ENCODE measurements at places on chromosomes 1 and 21.

DNA sequence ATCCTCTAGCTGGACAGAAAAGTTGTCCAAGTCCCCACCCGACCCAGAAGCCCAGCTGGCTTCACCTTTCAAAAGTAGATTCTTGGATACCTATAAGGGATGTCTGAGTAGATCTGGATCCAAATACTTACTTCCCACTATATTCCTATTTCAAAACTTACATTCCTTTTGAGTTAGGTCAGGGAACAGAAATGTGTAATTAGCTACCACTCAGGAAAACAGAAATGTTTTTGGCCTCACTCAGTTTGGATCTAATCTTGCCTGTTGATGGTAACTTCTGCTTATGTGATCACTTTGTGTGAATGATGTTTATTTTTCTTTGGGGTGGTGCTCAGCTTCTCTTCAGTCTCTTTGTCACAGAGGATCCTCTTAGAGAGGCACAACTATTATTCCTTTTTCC lies 814.4 kb upstream of the RGS18 start:
- DNase-seq = no peak

DNA sequence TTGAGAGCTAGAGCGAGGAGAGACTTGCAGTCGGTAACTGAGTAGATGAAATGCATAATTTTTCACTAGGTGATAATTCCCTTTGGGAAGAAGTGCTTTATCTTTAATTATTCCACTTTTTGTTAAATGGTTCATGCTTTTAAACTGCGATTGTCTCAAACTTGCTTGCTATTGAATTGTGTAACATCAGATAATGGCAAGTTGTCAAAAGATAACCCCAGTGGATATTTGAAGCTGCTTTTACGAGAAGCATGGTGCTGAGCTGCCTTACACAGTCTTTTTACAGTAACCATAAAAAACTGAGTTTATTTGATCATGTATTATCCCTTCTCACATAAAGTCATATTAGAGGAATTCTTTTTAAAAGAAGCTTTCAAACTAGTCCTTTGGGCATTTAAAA lies 30.2 kb downstream of the TMEM50B start:
- no peak for DNase-seq

DNA sequence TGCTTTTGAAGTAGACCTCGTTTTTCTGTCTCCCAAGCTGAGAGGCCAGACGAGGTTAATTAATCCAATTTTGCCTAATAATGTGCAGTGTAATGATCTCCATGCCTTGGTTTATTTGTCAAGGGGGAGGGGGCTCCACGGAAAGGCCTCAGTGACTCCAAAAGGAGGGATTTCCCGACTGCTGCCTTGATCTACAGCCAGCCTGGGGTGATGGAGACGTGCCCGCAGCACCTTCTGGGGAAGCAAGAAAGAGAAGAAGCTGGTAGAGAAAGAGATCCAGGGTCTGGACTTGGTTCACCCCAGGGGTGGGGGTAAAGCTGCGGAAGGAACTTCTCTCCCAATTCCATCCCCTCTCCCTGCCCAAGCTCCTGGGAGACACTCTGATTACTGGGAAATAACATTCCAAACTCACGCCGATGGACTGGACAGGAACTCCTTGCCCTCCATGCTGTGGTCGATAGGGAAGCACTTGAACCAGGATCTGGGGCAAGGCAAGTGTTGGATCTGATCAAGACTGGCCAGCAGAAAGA lies 44.1 kb upstream of the SIM2 start:
- DNase-seq = no peak

DNA sequence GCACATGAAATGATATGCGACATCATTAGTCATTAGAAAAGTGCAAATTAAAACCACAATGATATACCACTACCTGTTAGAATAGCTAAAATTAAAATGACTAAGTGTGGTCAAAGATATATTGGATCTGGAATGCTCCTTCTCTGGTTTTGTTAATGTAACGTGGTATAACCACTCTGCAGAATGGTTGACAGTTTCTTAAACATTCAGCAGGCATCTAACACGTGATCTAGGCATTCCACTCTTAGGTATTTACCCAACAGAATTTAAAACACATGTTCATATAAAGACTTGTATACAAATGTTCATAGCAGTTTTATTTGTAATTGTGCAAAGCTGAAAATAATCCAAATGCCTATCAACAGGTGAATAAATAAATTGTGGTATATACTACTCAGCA lies 165.0 kb upstream of the PLXNA2 start:
- no peak for DNase-seq

DNA sequence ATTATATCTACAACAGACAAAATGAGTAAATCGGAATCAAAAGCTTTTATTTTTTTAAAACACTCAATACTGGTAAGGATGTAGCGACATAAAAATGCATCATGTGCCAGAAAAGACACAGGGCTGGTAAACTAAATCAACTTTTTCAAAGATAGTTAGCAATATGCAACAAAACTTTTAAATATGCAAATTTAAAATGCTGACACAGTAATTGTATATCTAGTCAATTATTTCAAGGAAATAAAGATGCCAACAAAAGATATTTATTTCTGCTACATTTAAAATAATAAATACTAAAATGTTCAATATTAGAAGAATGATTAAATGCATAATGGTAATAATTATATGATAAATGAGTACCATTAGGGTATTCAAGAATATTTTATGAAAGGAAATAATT lies 295.1 kb downstream of the SMYD3 start:
- no peak for DNase-seq

- DNase-seq = no peak
Observed at GRCh38 chr1:165823552-165824268, 3.7 kb upstream of the UCK2 start.

GRCh38 chr1:59317343-59317742 lies 20.4 kb downstream of the FGGY start:
- DNase-seq = no peak

- DNase-seq = no peak
Observed at GRCh38 chr1:213291526-213291925, 240.5 kb downstream of the RPS6KC1 start.

All from right atrium auricular region (tissue), 2 donors.